Activated CD8-positive, alpha-beta memory T cell treated with anti-CD3 and anti-CD28 coated beads, Interleukin-2, amount 10 ng/mL, durations not matched to agents 7 days and 5 days (primary cell): ENCODE measurements at places on chromosomes 16 and 17.
A peak's percentile ranks its signal among the peaks of the same experiment; 100 is the strongest.

DNA sequence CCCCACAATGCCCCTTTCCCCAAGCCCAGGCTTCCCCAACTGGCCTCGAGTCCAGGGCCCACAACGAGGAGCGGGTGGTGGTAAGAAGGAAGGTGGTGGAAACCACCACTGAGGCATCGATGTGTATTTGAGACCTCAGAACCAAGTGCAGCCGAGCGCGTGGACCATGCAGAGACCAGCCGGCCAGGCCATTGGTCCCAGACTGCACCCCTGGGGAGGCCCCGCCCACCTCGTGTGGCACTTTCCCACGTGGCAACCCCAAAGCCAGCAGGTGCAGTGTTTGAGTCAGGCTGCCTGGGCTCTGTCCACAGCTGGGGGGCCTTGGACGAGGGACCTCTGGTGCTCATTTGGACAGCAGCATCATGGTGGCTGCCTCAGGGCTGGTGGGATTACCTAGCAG is 28.1 kb upstream of the BAHCC1 start:
- DNase-seq = peak; percentile 40

DNA sequence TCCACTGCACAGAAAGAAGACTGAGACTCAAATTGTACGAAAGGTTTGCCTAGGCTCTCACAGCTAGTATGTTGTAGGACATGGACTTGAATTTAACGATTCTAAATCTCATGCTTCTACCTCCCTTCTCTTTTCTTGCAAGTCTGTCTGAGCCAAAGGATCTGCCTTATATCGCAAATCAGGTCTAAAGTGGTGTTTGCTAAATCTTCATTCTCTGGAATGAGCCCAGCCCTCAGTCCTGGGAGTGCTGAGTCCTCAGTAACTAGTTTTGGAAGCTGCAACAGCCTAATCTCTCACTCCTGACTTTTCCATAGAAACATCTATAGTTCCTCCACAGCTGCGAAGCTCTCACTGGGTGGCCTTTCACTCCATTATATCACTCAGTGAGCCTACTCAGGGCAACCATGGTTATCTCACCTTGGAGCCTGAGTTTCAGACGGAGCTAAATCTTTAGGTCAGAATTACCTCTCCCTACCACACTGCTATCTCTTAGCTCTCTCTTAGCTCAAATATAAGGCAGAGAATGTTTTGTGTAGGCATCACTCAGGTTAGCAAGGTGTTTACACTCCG is 575.5 kb upstream of the C16orf82 start:
- DNase-seq = no peak

DNA sequence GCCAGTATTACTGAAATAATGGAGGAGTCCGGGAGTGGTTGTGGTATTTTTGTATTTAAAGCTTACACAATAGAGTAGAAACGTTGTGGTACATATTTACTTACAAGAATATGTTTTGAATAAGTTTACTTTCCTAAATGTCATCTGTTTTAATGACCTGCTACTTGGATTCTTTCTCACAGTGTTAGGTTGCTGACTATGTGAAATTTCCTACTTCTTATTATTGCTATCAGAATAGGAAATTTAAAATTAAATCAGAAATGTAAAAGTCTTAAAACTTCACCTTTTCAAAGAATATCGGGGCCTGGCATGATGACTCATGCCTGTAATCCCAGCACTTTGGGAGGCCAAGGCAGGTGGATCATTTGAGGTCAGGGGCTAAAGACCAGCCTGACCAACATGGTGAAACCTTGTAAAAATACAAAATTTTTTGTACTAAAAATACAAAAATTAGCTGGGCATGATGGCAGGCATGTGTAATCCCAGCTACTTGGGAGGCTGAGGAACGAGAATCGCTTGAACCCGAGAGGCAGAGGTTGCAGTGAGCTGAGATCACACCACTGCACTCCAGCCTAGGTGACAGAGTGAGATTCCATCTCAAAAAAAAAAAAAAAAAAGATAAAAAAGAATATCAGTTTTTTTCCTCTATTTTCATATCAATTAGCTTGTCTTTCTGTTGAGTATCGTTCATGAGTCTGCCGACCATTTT is 77.8 kb downstream of the VMP1 start:
- peak; percentile 57 for DNase-seq

- peak; percentile 47 for DNase-seq
Measured at GRCh38 chr17:51427323-51427811, 167.0 kb downstream of the UTP18 start.

GRCh38 chr16:52613508-52613907 is 66.6 kb upstream of the TOX3 start:
- no peak for DNase-seq

GRCh38 chr17:79065105-79065670 is 9.4 kb upstream of the ENGASE start:
- DNase-seq = peak; percentile 66

- DNase-seq = no peak
Measured at GRCh38 chr17:44623070-44623725, 33.1 kb upstream of the MEIOC start.

GRCh38 chr17:50947782-50948543 is 81.8 kb upstream of the TOB1 start:
- DNase-seq = peak; percentile 27
